ENCODE measurements at places on chromosomes 1 and 21.

DNA sequence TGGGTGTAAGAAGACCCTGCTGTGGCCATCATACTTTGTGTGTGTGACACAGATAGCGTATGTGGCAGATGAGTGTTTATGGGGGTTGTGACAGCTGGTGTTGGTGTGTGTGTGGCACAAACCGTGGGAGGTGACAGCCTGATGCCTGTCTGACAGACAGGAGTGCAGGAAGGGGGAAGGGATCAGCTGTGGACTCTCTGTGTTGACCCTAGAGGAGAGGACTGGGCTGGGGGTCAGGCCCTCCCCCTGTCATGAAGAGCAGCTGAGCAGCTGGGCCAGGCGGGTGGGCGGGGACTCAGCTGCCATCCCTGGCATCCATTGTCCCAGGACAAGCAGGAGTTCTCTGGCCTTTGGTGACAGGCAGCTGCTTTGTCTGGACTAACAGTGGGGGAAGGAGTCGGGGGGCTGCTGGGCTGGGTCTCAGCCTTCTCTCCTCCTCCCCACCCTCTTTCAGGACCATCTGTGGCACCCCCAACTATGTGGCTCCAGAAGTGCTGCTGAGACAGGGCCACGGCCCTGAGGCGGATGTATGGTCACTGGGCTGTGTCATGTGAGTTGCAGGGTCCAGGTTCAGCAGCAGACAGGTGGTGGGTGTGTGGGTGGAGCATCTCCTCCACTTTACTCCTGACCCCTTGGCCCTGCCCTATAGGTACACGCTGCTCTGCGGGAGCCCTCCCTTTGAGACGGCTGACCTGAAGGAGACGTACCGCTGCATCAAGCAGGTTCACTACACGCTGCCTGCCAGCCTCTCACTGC, 2.3 kb downstream of the PLK3 start:
- no peak for DNase-seq

DNA sequence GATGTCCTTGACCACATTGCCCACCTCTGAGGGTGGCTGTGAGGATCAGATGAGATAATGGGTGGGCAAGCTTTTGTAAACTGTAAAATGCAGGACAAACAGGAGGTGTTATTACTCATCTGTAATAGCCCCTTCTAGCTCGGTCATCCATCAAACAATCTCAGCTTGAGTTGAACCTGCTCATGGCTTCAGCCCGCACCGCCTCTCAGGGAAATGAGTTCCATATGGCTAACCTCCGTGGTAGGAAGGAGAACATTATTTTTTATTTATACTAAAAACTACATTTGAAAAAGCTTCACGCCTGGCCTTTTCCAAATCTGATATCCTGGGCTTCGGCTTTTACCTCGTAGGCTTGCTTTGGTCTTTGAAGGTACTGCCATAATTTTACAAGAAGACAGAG, 116.2 kb upstream of the USP24 start:
- no peak for DNase-seq

- DNase-seq = no peak
Measured at GRCh38 chr1:158331106-158331425, 265 bp downstream of the CD1B start.

- no peak for DNase-seq
Measured at GRCh38 chr1:79304131-79304530, 297.6 kb upstream of the ADGRL4 start.

DNA sequence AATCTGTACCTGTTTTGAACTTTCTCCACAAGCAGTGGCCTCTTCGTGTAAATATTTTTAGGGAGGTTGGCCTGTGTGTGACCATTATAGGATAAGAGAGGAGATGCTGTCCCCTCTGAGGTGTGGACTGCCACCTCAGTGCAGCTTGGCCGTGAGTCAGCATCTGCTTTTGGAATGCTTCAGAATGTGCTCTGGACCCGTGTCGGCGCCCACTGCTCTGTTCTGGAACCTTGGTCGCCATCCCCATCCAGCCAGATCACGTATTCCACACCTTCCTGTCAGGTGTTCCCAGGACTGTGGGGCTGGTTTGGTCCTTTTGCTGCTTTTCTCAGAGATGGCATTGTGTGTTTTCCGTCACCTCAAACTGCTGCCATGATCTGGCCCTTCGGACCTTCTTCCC, 5.5 kb downstream of the UCK2 start:
- DNase-seq = no peak

GRCh38 chr1:2801046-2801445, 447 bp downstream of the TTC34 start:
- no peak for DNase-seq

- DNase-seq = no peak
Measured at GRCh38 chr1:169090308-169090899, 16.1 kb upstream of the ATP1B1 start.

DNA sequence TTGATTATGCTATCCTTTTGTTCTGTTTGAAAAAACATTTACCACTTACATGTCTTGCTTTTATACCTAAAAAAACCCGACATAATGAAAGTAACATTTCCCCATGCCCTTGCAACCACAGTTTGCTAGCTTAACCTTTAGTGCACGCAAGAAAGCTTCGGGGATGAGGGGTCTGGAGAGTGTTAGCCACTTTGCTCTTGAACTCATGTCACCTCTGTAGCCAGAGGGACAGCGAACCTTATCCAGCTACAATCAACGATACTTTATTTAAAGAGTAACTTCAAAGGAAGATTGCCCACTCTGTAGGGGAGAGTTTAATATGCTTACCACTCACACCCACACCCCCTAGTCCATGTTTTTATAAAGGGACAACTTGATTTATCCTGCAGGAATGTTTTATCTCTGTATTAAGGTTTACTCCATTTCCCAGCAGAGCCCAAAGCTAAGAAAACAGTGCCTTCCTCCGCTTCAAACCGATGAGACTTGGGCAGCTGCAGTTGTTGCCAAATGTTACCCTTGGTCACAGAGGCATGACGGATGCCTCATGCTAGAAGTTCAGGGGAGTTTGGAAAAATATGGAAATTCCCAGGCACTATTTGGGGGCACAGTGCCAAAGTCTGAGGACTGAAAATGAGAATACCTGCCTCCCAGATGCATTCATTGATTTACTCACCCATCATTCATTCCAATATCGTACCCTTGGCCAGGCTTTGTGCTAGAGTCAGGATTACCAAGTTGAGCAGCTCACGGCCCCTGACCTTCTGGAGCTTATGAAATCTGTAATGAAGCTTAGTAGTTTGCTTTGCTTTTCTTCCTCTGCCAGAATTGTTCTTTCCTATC, 61.4 kb upstream of the VCAM1 start:
- DNase-seq = no peak

DNA sequence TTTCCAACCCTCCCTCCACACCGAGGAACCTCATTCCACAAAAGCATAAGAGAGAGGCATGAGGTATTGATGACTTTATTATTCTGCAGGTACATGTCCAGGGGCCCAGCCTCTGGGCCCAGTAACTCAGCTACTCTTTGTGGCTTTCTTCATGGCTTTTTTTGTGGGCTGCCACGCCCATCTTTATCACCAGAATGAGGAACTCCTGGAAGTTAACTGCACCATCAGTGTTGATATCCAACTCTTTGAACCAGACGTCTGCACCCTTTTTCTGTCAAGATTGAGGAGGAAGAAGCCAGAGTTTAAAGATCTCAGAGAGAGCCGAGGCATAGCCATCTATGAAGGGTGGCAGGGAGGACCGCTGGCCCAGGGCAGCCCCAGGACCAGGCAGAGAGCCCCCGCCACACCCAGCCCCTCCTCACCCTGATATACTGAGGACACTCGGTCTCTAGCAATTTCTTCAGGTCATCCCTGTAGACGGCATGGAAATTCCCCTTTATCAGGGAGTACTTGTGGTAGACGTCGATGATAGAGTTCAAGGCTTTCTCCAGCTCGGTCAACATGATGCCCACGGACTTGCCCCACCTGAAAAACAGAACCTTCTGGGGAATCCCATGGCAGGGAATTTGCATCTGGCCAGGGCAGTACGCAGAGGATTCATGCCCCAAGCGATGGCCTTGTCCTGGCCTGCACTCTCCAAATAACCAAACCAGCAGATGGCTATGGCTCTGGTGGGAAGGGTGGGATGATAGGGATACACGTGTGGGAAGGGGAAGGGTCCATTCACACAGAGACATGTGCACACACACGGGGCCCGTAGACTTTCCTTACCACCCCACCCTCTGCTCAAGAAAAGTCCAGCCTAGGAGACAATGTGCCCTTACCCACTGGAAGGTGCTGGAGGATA, 647 bp downstream of the S100A8 start:
- DNase-seq = no peak

DNA sequence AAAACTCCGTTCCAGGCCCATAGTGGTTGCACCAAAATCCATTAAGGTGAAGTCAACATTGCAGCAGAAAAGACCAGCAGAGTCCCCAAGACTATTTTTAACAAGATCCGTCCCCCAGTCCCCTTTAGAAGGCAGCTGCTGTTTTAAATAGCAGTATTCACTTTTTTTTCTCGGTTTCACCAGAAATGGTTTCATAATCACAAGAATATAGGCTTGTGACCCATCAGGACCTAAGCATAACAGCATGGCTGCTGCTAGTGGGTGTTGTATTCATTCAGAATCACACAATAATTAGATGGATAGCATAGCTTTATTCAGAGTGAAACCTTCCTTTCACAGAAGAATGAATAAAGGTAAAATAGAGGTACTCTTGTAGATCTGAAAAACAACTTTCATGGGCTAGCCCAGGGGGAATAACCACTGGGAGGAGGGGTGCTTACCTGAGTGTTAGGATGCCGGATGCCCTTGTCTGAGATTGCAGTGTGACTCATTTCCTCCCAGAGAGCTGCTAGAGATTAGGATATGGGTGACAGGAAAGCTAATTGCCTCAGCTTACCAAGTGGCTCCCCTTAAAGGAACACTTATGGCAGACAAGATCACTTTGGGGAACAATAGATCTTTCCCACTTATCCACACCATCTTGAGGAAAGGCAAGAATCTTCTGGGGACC, 35.0 kb downstream of the ACKR1 start:
- DNase-seq = no peak

GRCh38 chr21:33069994-33070743, at the start of gene OLIG1:
Gene OLIG1 (plus strand): TSS chr21:33070141. CDS start chr21:33070247, 106 bp downstream.
- DNase-seq = peak; percentile 41

- no peak for DNase-seq
Measured at GRCh38 chr1:185767508-185768120, 33.4 kb downstream of the HMCN1 start.

DNA sequence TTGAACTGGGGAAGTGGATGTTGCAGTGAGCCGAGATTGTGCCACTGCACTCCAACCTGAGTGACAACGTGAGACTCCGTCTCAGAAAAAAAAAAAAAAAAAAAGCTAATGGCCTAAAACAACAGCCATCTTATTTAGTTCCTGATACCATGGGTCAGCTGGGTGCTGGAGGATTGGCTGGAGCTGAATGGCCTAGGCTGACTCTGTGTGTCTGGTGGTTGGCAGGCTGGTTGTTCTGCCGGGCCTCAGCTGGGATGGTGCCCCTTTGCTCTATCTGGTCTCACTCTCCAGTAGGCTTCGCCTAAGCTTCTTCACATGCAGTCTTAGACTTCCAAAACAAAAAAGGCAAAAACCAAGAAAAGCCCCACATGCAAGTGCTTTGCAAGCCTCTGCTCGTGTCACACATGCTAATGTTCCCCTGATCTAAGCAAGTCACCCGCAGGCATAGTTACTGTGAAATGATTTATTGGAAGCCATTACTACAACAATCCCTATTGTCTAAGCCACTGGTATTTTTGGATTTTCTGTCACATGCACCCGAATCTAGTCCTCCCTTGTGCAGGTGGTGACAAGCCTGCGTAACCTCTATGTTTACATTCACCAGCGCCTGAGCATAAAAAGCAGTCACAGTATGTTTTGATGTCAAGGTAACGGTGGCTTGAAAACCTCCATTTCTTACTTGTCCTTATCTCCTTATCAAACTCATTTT, 39.6 kb upstream of the KANK4 start:
- DNase-seq = no peak

DNA sequence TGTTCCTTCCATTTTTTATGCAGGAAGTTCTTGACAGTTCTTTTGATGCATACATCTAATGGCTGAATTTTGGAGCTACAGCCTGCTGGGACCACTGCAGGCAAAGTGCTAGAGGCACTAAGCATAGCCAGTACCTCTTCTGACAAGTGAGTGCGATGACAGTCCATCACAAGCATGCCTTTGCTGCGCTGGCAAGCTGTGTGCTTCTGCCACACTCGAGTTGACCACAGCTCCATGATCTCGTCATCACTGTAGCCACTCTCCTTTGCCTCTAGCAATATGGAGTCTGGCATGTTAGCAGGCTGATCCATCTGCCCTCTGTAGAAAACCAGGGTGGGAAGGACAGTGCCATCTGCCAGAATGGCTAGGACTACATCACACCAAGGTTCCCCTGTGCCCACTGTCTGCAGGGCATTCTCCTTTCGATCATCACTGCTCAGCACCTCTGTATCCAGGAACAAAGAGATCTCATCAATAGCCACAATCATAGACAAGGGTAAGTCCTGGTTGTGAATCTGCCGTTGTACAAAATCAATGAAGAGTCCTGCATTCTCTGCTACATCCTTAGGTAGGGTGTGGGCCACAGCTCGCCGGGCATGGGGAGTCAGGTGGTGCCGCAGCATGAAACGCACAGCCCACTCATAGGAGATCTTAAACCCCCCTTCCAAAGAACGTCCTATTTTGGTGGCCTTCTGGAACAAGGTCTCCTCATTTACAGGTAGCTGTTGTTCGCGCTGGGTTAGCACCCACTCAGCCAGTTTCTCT, 6.0 kb downstream of the PSMB4 start:
- DNase-seq = no peak

- DNase-seq = no peak
Measured at GRCh38 chr21:17612023-17612564, 607 bp downstream of the BTG3 start.

DNA sequence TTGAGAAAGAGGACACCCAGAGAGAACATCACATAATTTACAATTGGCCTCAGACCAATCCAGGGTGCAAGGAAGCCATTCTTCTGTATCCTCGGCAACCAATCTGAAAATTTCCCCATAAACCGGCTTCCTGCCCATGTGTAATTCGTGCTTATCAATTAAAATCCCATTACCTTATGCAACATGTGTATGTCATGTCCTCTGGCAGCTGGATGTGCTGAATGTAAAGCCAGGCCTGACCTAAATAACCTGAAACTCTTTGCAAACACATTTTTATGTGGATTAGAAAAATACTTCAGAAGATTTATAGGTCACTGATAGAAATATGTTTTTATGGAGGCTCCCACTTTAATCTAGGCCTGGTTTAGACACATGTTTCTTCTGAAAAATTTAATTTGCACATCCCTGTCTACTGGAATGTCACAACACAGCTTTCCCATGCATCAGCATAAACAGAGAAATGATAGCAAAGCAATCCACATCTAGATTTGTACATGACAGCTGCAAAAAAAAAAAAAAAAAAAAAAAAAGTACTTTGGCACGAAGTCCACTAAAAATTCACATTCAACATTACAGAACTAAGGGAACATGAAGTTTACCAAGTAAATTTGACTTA, 69.4 kb upstream of the SAMSN1 start:
- DNase-seq = no peak

GRCh38 chr1:218845589-218845988, 328.1 kb upstream of the LYPLAL1 start:
- no peak for DNase-seq

GRCh38 chr1:217012659-217013058, 289.4 kb upstream of the ESRRG start:
- no peak for DNase-seq

- no peak for DNase-seq
Measured at GRCh38 chr1:217614200-217614712, 16.6 kb downstream of the GPATCH2 start.
